ENCODE measurements at places on chromosomes 1 and 21. TPM values are rescaled to one million over a fixed set of nuclear protein-coding genes. Genes with fewer than 3 reads are reported as not detected.

RNU1-4 gene
- 1,319 TPM for total RNA-seq

CD2 gene
- total RNA-seq = not detected

CD1B gene
- total RNA-seq = not detected

GRCh38 chr1:15007842-15008241 lies 145.7 kb upstream of the TMEM51 start:
- no peak overlapping the region for H3K4me3 ChIP-seq
- no peaks in the 10 kb centered on the region for H3K36me3 ChIP-seq
- peak overlapping the region; percentile 92 for H3K27ac ChIP-seq
- DNase-seq = peak; percentile 90
- H3K27me3 ChIP-seq = no peaks in the 10 kb centered on the region

HUNK gene
- not detected for total RNA-seq

HSPA6 gene
- total RNA-seq = not detected

ARID4B gene
- 40.7 TPM for total RNA-seq

GRCh38 chr1:240115831-240116230 lies 24.1 kb downstream of the FMN2 start:
- H3K4me1 ChIP-seq = no peaks in the 10 kb centered on the region
- H3K27me3 ChIP-seq = no peaks in the 10 kb centered on the region
- H3K36me3 ChIP-seq = no peaks in the 10 kb centered on the region
- H3K4me3 ChIP-seq = no peak overlapping the region

RNU1-3 gene
- 2,019 TPM for total RNA-seq

DNA sequence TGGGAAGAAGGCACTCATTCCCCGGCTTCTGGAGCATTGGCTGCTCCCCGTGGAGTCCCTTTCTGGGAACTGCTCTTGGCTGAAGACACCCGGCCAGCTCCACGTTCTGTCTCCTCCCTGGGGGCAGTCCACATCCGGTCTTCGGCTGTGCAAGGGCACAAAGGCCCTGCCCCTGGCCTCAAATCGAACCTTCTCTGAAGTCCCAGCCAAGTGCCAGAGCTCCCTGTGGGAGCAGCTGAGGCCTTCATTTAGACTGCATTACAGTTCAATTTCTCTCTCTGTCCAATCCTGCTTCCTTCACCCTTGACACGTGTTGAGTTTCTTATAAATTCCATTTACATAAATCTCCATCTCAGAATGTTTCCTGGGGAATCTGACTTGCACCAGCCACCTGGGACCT lies 132.9 kb upstream of the POU3F1 start:
- no peaks in the 10 kb centered on the region for H3K36me3 ChIP-seq
- H3K27ac ChIP-seq = no peak overlapping the region
- H3K4me1 ChIP-seq = no peaks in the 10 kb centered on the region
- no peaks in the 10 kb centered on the region for H3K27me3 ChIP-seq

All from endothelial cell of umbilical vein (primary cell).